ENCODE measurements at places on chromosomes 16 and 17.

DNA sequence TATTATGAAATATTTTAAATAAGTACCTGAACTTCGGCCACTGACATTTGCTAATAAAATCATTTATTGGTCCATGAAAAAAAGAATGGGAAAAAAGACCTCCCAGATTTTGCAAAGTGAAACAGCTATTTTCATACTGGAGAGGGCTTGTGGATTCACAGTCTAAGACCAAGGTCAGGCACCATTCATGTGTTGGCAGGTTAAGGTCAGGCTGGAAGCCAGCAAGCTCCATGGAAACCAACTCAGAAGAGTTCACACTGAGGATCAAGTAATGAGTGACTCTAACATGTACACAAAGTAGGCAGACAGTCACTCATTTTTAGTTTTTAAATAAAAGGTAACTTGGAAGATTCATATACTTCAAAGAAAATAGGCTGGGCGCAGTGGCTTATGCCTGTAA is 3.4 kb downstream of the DNAJA2 start:
- no peak for DNase-seq

GRCh38 chr17:35295686-35296085 is 52.8 kb downstream of the SLFN5 start:
- DNase-seq = no peak

DNA sequence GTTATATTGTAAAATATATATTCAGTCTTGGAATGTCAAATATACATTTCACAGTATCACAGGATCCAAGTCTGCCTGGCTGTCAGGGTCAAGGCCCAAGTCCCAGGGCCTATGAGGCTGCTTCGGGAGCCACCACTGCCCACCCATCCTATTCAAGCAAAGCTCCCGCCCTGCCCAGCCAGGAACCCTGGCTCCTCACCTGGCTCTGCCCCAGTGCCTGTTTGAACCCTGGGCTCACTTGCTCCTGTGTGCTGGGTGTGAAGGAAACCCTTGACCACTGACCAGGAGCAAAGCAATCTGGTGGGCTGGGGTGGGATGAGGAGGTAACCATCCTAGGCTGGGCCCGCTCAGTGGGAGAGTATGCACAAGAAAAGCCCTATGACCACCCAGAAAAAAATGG is 27.0 kb downstream of the ITGAE start:
- no peak for DNase-seq

GRCh38 chr17:66637491-66637890 is 197.4 kb upstream of the CACNG5 start:
- no peak for DNase-seq

DNA sequence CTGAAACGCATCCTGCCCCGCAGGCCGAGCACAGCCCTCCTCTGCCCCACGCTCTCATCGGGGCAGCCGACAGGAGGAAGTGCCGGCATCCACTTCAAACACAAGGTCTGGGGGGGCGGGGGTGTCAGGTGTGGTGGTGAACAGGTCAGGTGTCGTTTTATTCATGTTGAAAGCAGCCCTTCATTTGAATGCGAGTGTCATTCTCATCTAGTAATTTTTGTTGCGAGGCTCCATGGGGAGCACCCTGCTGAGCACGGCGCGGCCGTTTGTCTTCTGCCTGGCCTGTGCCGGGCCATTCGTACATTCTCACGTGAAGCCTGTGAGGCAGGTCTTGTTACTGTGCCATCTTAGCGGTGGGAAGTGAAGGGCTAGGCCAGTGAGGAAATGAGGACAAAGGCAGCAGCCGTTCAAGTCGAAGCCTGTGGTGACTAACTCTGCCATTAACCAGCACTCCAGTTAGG is 1.9 kb downstream of the ACSF3 start:
- no peak for DNase-seq

DNA sequence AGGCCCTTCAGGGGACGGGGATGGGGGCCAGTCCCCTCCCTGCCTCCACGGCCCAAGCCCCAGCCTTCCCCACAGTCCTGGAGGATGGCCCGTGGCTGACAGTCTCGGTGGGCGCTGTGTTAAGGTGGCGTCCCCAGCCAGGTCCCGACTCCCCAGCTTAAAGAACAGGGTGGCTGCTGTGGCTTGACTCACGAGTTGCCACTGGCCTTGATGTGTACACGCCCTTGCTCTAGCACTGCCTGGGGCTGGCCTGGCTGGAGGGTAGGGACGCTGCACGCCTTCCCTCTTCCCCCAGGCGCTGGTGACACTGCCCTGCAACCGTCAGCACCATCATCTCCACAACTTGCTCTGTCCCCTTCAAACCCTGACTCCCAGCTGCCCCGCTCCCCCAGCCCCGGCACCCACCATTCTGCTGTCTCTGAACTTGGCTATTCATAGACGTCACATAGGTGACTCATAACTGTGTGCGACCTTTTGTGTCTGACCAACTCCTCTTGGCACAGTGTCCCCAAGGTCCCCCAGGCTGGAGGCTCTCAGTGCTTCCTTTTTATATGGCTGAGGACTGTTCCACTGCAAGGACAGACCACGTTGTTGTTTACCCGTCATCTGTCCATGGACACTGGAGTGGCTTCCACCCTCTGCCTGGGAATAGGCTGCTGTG is 6.3 kb downstream of the GNPTG start:
- DNase-seq = no peak

GRCh38 chr16:51952500-51952899 is 594.4 kb downstream of the TOX3 start:
- DNase-seq = no peak

- DNase-seq = no peak
These were observed 7.9 kb downstream of the KDM6B start for GRCh38 chr17:7841915-7842379.

GRCh38 chr17:80967404-80967872 is 24.2 kb upstream of the CHMP6 start:
- DNase-seq = no peak

DNA sequence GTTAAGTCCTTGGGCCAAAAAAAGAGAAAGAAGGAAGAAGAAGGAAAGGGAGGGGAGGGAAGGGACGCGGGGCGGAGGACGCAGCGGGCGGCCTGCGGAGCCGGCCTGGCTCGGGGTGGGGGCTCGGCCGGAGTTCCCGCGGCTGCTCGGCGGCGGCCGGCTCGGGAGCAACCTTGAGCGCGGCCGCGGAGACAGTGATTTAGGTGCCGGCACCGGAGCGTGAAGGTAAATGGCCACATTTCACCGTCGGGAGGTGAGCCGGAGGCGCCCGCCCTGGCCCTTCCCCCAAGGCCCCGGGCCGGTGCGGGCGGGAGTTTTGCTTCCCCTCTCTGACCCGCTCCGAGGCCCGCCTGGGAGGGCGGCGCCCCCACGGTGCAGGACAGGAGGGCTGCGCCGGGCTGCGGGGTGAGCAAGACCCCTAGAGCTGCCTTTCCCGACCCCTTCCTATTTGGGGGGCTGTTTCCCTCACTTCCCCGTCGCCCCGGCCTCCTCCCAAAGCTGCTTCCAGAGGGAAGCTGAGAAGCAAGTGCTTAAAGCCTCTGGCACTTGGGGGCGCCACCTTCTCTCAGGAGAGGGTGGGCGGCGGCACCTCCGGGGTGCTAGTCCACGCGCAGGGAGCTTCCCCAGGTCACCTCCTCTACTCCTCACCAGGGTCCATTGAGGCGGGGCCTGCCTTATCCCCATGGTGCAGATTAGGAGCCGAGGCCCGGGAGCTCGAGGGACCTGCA is 56.5 kb downstream of the MRM1 start:
- no peak for DNase-seq

DNA sequence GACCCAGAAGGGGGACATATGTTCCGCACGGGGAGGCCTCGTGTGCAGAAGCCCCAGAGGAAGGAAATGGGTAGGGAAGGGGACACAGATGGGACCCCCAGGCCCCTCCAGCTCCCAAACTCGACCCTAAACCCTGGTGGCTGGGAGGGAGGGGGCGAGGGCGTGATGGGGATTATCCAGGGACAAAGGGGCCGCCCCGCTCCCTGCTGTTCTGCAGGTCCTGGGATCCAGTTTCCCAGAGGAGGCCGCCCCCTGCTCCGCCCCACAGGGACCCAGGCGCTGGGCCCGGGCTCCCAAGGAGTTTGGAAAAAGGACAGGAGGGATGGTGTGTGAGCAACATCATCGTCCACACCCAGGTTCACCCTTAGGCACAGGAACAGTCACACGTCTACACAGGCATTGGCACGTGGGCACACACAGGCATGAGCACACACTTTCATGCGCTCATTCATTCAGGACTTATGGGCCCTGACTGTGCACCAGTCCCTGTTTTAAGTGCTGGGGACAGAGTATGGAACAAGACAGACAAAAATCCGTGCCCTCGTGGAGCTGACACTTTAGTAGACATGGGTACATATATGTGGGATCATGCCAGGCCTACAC is 12.8 kb upstream of the FBXL19 start:
- DNase-seq = no peak

DNA sequence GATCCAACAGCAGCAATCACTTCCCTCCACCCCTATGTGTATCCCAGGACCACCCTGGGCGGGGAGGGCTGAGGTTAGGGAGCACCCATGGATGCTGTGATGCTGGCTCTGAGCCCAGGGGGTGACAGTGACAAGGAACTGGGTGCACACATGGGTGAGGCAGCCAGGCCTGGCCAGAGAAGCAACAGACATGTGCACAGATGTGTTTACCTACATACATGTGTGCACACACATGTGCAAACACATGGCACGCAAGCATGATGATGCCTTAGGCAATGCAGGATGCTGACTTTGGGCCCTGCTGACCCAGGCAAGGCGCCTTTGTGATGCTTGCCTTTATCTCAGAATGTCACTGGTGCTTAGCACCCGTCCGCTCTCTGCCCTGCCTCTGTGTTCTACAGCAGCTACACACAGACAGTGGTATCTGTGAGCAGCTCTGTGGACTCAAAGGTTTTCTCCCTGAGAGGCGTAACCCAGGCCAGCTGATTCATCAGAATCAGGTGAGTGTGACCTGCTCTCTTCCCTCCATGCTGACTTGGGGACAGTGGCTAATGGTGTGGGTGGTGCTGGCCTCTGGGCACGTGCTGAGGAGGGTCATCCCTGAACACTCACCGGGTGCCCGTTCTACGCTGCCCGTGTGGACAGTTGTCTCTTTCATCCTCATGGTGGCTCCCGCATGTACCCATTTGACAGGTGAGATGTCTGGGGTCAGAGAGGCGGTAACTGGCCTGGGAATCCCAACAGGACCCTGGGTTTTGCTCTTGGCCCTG is 38.5 kb upstream of the KSR1 start:
- no peak for DNase-seq

GRCh38 chr16:8850279-8850885 is 18.4 kb downstream of the CARHSP1 start:
- DNase-seq = no peak

GRCh38 chr17:82767041-82767754 is 15.3 kb downstream of the TBCD start:
- DNase-seq = no peak
